ENCODE measurements at places on chromosomes 11 and 22.

DNA sequence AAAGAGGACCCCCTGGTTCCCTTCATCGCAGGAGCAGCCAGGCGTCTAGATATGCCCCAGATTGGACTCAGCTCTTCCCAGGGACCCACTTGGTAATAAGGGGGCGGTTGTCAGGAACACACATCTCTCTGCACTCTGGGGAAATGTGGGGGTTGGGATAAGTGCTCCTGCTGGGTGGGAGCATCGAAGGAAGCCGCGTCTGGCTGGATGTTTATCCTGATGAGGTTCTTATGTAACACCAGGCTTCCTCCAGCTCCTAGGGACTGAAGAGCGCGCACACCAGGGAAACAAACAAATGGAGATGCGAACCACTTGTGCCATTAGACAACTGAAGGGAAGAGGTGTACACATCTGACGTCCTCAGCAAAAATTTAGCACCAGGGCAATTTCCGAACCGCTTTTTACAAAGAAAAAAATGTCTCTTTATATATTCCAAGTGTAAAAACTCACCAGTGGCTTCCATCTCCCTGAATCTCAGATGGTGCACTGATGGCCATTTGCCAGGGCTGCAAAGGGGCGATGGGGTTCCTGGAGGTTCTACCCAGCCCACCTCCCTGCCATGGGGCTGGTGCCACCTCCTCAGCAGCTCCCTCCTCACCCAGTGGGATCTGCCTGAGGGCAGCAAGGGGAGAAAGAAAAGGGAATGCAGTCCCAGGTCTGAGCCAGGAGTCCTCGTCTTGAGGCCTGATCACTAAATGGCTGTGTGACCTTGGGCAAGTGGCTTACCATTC, 89.4 kb downstream of the PKNOX2 start:
- DNase-seq: no peak

GRCh38 chr11:113426686-113427085, 39.1 kb downstream of the ANKK1 start:
- DNase-seq: no peak

- DNase-seq: no peak
These were observed 146.8 kb downstream of the ENTHD1 start for GRCh38 chr22:39746600-39747262.

- DNase-seq: no peak
These were observed 130.6 kb downstream of the SPATA19 start for GRCh38 chr11:133714471-133715375.

DNA sequence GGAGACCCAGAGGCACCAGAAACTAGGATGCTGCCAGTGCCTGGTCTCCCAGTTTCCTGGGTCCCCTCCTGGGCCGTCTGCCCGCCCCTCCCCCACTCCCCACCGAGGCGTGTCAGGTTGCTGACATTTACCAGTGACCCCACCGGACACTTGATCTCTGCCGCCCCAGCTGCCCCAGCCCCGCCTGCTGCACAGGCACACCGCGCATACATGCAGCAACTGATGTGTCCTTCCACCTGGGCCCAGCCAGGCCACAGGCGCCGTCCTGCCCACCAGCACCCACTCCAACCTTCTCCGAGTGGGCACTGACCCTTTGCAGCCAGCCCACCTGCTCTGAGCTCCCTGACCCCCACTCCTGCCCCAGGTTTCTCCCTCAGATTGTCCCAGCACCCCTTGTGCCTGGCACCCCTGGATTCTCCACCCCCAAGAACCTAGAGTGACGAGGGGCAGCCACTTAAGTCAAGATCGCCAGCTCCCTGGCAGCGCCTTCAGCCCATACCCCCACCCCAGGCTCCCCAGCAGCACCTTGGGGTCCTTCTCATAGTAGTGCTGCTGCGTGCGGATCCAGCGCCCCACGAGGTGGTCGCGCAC, 548 bp downstream of the PYGM start:
- no peak for DNase-seq

- no peak for DNase-seq
These were observed 71.8 kb downstream of the UBASH3B start for GRCh38 chr11:122727101-122727929.

Measured in NCI-H460 (cell line).